ENCODE measurements at places on chromosomes 6 and 20.
A peak's percentile ranks its signal among the peaks of the same experiment; 100 is the strongest.

- no peak for DNase-seq
These were observed 2.1 kb downstream of the STX11 start for GRCh38 chr6:144152334-144152900.

DNA sequence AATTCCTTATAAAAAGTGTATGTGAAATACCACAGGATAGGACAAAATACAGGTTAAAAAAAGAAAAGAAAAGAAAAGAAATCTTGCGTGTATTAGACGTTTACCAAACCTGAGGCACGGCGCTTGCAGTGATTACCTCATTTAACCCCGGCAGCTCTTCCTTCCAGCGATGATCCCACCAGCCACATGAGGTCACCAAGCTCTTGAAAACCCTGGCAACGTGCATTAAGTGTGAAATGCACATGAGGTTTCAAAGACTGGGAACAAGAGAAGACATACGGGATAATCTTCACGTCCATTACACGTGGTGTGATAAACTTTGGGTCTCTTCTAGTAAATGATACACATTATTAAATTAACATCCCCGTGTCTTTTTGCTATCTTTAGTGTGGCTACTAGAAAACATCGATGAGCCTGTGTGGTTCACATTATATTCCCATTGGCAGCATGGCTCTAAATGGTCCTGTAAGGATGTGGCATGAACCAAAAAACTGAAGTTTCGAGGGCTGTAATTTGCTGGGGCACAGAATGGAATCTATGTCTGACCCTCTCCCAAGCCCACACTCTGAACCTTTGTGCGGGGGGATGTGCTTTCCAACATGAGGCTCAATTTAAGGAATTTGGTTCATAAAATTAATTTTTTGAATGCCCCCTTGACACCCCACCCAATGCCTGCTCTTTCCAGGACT, 59.2 kb upstream of the THBS2 start:
- DNase-seq, result no peak

GRCh38 chr6:766625-767024, 73.7 kb upstream of the EXOC2 start:
- peak; percentile 34 for DNase-seq

GRCh38 chr6:33914645-33915044, 110.8 kb upstream of the MLN start:
- no peak for DNase-seq

GRCh38 chr20:37958856-37959520, 56.1 kb downstream of the VSTM2L start:
- no peak for DNase-seq

DNA sequence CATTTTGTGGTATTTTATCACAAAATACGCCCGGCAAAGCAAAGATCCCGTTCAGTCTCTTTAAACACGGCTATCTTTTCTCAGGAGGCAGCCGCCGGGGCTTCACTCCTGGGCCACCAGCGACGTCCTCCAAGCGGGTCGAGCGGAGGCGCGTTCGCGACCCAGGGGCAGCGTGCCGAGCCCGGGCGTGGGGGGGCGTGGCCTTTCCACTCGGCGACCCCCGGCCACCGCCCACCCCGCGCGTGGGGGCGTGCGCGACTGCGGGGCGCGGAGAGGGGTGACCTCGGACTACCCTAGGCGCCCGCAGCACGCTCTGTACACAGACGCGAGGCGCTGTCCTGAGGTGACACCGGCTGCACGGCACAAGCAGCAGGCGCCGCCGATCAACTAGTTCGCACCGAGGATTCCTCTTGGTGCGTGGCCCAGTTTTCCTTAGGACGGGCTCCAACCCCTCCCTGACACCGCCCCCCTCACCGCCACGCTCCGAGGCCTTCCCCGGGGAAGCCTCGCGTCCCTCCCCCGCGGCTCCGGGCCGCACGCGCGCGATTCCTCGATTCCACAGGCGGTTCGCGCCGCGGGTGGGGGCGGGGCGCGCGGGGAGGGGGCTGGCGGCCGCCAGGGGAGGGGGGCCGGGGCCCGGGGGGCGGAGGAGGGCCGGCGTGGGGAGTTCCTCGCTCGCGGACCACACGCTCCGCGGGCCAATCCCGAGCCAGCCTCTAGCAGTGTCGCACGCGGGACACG, 1.1 kb upstream of the JARID2 start:
- peak; percentile 83 for DNase-seq

GRCh38 chr6:42704251-42704936, 18.0 kb downstream of the PRPH2 start:
- DNase-seq, result peak; percentile 80

- DNase-seq, result peak; percentile 11
These were observed 93.0 kb upstream of the POPDC3 start for GRCh38 chr6:105272786-105273185.

GRCh38 chr6:7341989-7342742, 29.2 kb upstream of the SSR1 start:
- peak; percentile 15 for DNase-seq

- DNase-seq, result no peak
These were observed 135.9 kb downstream of the JPH2 start for GRCh38 chr20:44050925-44051660.

GRCh38 chr6:127996925-127997324, 96.1 kb upstream of the THEMIS start:
- no peak for DNase-seq

GRCh38 chr6:128266946-128267345, 253.5 kb downstream of the PTPRK start:
- DNase-seq, result no peak

DNA sequence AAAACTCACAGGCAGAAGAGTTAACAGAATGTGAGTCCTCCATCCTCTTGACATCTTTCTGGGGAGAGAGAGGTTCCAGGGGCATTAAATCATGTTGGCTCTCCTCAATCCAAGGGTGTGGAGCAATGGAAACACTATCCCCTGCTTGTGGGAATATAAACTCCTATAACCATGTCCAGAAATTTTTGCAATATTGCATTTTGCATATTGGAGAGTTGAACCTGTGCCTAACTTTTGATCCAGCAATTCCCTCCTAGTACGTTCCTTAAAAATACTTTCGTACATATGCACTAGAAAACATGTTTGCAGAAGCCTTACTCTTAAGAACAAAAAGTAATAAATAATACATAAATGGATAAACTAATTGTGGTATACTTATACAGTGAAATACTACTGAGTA, 56.3 kb upstream of the FAM184A start:
- no peak for DNase-seq

DNA sequence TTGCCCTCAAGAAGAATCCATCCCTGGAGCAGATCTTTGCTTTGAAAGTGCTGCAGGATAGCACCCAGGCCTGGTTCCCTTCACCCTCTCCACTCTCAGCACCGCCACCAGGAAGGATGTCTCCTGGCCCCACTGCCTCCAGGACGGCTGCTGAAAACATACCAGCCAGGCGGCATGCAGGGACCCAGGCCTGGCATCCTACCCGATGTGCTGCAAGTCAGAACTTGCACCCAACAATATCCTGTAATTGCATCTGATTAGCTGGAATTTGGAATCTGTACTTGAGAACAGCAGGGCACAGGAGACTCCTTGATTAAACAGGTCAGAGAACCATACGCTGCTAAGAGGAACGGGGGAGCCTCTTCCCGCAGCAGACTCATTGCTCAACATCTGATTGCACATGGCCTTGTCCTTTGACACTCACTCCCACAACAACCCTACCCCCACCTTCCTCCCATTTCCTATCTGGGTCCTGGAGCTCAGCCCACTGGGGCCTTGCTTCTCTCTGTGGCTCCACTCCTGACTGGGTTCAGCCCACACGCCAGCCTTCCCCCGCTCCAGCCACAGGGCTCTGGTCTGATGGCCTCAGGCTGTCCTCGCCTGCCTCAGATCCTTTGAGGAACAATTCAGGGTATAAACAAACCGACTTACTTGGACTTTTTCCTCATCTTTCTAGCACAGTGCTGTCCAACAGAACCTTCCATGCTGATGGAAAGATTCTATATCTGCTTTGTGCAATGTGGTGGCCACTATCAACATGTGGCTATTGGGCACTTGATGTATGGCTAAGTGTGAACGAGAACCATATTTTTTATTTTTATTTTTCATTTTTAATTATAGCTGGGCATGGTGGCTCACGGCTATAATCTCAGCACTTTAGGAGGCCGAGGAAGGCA, 78.0 kb downstream of the FGD2 start:
- DNase-seq, result peak; percentile 84

GRCh38 chr20:61841966-61842365, 223.7 kb downstream of the TAF4 start:
- DNase-seq, result no peak

- DNase-seq, result no peak
These were observed 16.3 kb downstream of the MDN1 start for GRCh38 chr6:89803271-89803670.

DNA sequence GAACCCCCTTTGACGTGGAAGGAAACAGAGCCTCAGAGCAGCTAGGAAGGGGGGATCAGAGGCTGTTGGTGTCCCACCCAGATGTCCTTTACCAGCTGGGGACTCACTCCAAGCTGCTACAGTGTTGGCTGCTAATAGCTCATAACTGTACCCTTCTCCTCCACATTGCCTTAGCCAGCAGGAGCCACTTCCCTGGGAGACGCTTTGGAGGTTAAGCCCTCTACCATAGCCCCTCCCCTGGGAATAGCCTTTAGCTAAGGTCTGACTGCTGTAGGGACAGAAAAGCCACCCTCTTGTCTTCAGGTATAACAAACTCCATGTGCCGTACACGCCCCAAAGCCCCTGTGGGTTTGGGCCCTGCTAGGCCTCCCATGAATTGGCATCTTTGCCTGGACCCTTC, 238.6 kb downstream of the LRFN2 start:
- DNase-seq, result no peak

GRCh38 chr6:138555421-138555988, 56.2 kb upstream of the NHSL1 start:
- no peak for DNase-seq

DNA sequence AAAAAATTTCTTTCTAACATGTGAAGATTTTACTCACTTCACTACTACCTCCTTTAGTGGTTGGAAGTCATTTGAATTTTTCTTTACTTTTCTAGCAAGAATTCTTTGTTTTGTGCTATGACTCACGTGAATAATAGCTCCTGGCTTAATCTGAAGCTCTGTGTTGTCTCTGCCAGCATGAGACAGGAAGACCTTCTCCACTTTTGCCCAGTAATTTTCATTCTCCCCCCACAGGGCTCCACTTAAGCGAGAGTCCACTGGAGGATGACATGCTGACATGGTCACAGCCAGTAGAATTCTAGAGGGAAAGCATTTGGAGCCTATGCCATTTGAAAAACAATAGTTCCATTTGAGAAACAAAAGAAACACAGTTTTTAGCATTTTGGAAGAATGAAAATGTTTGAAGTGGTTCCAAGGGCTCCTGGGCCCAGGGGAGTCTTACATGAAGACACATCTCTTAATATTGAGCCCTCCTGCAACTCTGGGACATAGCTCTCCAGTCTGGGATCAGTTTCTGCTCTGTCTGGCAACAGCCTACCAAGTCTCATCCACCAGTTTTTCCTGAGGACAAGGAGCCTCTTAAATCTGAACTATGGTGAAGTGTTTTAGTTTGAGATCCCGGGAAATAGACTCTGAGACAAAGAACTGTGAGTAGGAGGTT, 231.4 kb downstream of the PAX1 start:
- no peak for DNase-seq

GRCh38 chr20:13904766-13905165, 85.6 kb downstream of the SEL1L2 start:
- no peak for DNase-seq

DNA sequence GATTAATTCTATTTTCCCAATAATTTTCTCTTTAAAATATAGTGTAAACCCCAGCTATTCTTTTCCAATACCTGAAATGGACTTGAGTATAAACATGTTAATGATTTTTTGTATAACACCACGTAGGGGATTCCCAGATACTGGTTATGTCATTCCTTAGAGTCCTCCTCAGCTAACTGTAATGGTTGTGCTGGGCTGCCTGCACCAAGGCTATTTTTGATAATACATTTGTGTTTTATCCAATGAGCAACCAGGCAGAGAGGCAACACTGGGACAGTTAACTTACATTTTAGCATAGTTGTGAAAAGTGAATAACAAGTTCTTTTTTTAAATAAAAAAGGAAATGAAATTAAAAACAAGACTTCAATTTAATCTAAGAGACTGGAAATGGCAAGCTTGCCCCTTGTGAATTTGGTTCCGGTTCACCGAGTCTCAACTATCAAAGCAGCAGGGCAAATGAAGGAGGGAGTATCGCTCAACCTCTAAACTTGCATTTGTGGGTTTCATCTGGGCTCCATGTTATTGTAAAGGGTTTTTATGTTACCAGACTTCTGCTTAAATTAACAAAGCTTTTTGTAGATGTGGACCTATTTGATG, 18.8 kb upstream of the BACH2 start:
- no peak for DNase-seq

DNA sequence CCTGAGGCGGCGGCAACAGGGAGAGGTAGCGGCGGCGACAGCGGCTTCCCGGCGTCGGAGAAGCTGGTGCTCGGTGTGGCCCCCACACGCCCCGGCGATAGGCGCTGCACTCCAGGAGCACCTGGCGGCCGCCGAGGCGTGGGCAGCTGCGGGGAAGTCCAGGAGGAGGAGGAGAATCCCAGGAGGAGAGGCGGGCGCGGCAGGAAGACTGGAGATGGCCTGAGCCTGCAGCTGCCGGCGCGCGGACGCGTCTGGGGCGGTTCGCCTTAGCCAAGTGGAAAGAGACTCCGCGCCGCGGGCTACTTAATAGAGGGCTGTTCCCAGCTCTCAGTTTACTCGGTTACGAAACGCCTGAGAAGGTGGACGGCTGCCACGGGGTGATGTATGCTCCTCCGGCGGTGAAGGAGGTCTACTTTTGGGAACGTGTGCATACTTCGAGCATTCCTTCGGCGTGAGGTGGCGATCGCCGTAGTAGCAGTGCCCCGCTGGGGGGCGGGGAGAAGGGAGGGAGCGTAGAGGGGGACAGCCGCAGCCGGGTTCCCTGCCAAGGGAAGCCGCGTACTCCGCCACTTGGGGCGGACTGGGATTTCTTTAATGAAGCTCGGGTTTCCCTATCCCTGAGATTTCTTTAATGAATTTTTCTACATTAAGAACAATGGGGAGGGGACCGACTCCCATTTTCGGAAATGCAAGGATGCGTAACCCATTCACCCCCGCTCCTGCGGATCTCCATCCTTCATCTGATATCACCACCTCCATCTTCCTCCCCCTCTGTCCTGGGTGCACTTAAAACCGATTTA, at the start of gene COL12A1:
TSS of gene COL12A1 (minus strand) at position 278 of the 800 bp plus-strand sequence. CDS start 3,261 bp downstream, outside the sequence.
- DNase-seq, result peak; percentile 99

- DNase-seq, result no peak
These were observed 21.5 kb downstream of the TPBG start for GRCh38 chr6:82385102-82385501.

GRCh38 chr6:87155842-87156815, 764 bp downstream of the ZNF292 start:
- peak; percentile 74 for DNase-seq

- DNase-seq, result peak; percentile 99
These were observed at the start of gene E2F1 for GRCh38 chr20:33686100-33686983. Gene E2F1, minus strand, starts transcription at chr20:33686385. Its CDS starts 121 bp downstream, at chr20:33686264.

DNA sequence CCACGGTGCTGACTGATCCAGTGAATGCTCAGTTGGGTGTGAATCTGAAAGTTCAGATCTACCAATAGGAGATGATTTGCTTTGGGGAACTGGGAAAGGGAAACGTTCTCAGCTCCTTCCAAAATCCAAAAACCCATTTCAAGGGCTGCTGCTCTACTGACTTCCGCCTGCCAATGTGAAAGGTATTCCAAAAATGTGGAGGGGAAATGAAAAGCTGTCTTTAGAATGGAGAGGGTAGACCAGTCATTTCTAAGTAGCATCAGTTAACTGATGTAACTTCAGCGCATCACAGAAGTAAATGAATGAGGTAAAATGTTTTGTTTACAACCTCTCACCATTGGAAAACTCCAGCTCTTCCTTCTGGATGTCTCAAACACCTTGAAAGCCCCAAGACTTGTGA, 19.6 kb upstream of the EYA2 start:
- no peak for DNase-seq

- DNase-seq, result no peak
These were observed 41.6 kb downstream of the FAM209B start for GRCh38 chr20:56574531-56575142.

- peak; percentile 12 for DNase-seq
These were observed 661.4 kb upstream of the HS3ST5 start for GRCh38 chr6:115004204-115004603.
